NCI-H1436 (cell line): ENCODE measurements at places on chromosomes 3 and 15.

- DNase-seq = peak; percentile 63
Observed at GRCh38 chr3:172332256-172333041, 115.8 kb downstream of the GHSR start.

- no peak for DNase-seq
Observed at GRCh38 chr3:32422943-32423342, 31.3 kb downstream of the CMTM7 start.

DNA sequence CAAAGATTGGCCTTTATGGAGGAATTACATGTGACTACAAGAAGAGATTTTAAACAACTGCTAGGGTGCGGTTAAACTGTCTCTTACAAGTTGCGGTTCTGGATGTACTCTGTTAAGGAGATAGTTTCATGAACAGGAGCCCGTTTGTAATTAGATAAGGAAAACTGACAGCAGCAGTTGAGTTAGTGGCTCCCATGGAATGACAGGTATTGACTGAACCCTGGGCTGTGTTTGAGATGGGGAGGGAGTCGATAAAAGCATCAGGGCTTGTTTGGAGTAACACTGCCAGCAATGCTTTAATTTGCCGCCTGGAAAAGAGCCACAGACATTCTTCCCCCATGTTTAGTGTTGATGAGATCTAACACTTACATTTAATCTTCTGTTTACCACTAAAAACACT, 139.9 kb downstream of the ROBO2 start:
- no peak for DNase-seq

- DNase-seq = no peak
Observed at GRCh38 chr3:196931828-196932587, 10.3 kb downstream of the NCBP2 start.

GRCh38 chr3:123412811-123413604, 35.9 kb downstream of the ADCY5 start:
- no peak for DNase-seq

DNA sequence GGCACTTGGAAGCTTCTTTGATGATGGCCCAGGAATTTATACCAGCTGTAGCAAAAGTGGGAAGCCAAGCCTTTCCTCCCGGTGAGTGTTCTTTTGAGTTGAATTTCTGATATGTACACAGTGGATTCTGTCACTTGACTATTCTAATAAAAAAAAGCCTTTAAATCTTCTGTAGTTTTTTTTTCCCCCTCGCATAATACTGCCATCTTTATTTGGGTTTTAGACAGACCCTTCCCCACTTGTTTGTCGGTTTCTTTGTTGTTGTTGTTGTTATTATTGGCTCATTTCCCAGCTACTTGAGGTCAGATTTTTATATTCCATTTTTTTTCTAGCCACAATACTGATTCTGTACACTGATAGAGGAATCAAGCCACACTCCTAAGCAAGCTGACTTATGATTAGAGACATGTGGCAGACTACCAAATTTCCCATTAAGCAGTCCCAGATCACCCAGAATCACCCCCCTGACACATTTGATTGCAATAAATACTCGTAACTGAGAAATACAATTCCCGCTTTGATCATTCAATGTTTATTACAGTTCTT, 122.4 kb upstream of the IL12A start:
- DNase-seq = no peak

GRCh38 chr15:87827131-87827530, 429.4 kb downstream of the NTRK3 start:
- no peak for DNase-seq

DNA sequence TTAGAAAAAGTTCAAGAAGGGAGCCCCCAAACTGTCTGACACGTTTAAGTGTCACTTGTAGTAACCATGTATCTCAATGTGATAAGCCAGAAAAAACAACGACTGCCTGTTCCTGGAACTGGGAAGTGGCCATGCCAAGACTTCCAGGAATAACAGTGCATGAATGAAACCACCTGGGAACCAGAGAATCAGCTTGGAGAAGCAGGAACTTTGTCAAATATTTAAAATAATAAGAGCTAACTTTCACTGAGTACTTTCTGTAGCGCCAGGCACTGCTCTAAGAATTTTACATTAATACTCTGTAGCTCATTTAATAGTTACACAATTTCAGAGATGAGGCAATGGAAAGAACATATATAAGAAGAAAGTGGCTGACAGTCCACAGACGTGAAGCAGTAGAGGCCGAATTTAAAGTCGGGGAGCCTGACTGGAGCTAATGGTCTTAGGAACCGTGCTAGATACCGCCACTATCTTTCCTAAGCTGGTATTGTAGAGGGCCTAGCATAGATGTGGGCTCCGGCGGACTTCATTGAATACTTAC, 876 bp downstream of the PLSCR1 start:
- DNase-seq = no peak

DNA sequence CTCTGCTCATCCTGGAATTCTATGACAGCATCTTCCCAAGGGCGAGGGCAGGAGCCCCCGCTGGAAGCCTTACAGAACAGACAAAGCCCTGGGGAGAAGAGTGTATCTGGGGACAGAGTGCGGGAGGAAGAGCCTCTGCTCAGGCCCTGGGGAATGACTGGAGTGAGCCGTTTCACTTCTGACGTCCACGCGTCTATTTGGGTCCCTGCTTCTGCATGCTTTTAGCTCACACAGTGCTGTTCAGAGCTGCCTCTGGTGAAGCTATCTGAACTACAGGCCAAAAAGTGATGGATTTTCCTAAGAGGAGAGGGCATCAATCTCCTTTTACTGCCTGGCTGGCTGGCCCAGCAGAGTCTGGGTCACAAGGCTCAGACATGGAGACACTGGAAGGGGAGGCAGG, 311.8 kb downstream of the NTRK3 start:
- no peak for DNase-seq

DNA sequence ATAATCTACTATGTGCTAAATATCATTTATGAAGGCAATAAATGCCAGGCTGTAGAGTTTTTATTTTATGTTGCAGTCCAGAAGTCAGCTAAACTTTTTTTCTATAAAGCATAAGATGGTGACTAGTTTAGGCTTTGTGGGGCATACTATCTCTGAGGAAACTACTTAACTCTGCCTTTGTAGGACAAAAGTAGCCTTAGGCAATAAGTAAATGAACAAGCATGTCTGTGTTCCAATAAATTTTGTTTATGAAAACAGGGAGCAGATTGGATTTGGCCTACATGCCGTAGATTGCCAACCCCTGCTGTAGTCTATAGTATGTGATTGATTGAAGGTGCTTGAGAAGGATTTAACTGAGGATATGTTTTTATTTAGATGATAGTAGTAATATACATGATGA, 502.5 kb upstream of the NAALADL2 start:
- DNase-seq = no peak
